ENCODE measurements at places on chromosomes 16 and 17. TPM values are rescaled to one million over a fixed set of nuclear protein-coding genes. Genes with fewer than 3 reads are reported as not detected.
A peak's percentile ranks its signal among the peaks of the same experiment; 100 is the strongest.

The NPIPA2 gene
- total RNA-seq, result not detected

- no peak for DNase-seq
These were observed 421.2 kb downstream of the CDH11 start for GRCh38 chr16:64700628-64701027.

GRCh38 chr16:73237601-73238000 is 189.7 kb upstream of the ZFHX3 start:
- no peak for DNase-seq

The OTOA gene
- total RNA-seq, result 0.09 TPM

The ABCA6 gene
- 192 TPM for total RNA-seq

GRCh38 chr17:35605678-35606077 is 18.6 kb downstream of the AP2B1 start:
- peak; percentile 21 for DNase-seq

GRCh38 chr17:35021520-35022380 is 41.4 kb downstream of the LIG3 start:
- peak; percentile 8 for DNase-seq

All from fibroblast of the aortic adventitia (primary cell).